Activated naive CD8-positive, alpha-beta T cell treated with anti-CD3 and anti-CD28 coated beads, Interleukin-2, amount 50 U/mL, for 24 hours (primary cell): ENCODE measurements at places on chromosomes 4 and X.

DNA sequence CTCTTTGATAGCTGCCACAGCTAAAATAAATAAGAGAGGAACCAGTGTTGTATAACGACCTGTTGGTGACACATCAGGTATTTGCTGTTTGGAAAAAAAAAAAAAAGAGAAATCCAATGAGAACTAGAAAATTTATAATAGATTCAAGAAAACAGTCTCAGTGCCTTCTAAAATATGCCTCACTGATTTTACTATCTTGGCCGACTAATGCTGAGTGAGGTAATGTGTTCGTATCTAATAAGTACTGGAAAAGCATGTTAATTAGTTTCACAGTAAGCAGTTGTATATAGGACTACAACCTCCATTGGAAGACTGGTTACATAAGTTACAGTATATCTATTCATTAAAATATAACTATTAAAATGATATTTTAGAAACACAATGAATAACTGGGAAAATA lies 32.4 kb downstream of the ATP8A1 start:
- no peak for DNase-seq

- DNase-seq: no peak
Observed at GRCh38 chr4:38577462-38577861, 86.5 kb upstream of the KLF3 start.

DNA sequence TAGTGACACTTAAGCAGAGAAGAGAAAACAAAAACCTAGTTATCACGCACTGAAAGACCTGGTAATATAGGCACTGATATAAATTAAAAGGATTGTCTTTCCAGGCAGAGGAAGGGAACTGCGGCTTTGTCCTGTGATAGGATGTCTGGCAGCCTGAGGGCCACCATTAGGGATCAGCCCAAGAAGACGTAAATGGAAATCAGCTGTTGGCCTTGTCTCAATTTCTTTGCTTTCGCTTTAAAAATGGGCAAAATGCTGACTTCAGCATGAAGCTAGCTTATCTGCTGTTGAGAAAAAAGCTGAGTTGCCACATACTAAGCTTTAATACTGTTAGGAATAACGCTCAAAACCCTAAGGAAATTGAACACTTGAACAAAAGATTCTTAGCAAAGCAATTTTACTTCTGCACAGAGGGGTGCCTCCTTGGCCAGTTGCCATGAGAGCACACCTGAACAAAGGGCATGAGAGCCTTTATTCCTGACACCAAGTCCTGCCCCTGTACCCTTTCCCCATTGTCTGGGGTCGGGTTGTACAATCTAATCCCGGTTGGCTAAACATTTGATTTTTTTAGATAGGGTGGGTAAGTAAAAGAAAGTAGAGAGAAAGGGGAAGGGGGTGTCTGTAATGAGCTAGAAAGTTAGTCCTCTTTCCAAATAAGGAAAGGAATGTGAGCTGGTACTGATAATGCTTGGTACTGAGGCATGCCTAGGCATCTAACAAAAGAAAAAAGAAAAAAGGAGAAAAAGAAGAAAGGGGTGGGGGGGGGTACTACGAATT lies 85.1 kb upstream of the UCP1 start:
- no peak for DNase-seq

GRCh38 chrX:115058276-115058675 lies 40.9 kb upstream of the IL13RA2 start:
- DNase-seq: no peak

DNA sequence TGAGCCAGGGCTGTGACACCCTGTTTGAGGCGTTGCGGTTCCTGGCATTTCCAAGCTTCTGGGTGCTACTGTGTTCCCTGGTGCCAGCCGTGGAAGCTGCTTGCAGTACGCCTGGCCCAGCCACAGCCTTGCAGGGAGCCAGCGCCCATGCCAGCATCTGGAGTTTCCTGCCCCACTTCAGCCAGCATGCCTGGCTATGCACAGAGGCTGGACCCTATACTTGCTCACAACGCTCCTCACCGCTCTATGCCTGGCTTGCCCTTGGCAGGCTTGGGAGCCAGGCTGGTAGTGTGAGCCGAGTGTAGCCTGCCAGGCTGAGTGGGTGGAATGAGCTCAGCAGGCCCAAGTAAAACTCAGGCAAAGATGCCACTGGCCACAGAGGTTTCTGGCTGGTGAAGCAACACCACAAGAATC lies 22.4 kb downstream of the PRRG1 start:
- no peak for DNase-seq

GRCh38 chr4:180059216-180059881 lies 2183.9 kb upstream of the TENM3 start:
- DNase-seq: no peak

DNA sequence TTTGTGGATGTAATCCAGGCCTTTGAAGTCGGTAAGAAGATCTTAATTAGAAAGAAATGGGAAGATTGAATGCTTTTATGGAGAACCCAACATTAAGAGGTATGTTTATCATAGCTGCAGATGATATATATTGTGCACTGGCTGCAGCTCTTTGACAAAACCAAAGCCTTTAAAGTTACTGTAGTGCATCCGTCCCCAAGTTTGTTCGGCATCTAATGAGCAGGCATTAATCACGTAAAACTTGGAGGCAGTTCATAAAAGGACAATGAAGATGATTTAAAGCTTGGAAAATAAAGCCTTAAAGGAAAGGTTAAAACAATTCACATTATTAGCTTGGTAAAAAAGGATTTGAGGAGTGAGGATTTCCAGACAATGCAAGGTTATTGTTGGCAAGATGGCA lies 150.8 kb upstream of the ARX start:
- no peak for DNase-seq

DNA sequence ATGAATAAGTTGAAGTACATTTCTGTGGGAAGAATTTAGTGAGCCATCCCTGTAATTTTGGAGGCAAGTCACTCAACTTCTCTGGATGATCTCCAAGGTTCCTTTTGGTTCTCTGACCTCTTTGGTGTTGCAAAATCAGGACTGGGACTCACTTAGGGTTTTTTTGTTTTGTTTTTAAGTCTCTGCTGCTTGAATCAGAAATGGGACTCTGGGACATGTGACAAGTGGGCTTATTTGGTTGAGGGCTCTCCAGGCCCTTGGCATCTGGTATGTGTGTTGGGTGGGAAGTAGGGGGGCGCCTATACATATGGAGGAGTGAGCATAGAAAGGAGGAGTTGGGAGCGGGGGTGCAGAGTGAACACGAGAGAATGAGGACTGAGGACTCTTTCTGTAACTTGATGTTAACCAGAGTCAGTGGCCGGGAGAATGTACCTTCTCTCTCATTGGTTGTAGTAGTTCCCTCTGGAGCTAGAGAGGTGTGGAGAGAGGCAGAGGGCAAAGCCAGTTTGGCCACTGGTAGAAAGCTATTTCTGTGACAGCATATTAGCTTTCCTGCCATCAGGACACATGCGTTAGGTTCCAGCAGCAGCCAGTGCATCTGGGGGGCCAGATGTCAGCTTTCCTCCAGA lies 1.9 kb downstream of the ARHGAP10 start:
- no peak for DNase-seq

DNA sequence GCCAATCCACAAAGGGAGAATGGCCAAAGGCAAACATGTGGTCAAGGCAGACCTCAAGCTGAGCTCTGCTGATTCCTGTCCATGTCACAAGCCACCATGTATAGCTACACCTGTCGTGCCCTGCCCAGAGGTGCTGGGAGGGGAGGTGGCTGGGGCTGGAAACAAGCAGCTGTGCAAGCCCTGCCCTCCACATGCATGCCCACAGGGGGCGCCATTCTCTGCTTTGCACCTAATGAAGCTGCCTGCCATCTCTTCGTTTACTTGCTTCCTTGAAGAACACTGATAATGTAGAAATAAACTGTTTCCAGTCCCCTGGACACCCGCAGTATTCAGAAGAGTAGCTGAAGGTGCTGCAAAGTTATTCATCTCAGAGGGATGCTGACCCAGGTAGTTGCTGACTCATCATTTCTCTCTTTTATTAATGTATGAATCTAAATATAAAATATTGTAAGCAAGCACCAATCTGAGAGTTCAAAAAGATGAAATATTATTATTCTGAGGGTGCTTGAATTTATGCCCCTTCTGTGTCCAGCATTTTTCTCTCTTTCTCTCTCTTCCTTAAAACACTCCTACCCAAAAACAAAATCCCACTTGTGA lies 278.6 kb downstream of the ADGRA3 start:
- DNase-seq: peak; percentile 47

GRCh38 chr4:36385951-36386571 lies 104.6 kb downstream of the DTHD1 start:
- DNase-seq: peak; percentile 20
